ENCODE measurements at places on chromosomes 1 and 21.

DNA sequence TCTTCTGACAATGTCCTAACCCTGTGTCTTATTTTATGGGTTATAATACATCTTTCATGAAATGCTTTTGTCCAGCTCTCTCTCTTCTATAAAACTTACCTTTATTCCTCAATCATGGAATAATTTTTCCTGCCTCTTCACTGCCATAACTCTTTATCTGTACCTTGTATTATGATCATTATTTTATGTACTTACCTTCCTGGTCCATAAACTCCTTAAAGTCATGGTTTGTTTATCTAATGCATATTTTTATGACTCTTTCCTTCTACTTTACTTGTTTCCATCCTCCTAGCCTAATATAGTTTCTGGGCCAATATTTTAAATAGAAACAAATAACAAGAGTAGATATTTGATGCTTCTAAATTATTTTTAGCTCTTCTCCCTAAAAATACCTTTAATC is 65.8 kb upstream of the BMP8A start:
- DNase-seq = no peak

DNA sequence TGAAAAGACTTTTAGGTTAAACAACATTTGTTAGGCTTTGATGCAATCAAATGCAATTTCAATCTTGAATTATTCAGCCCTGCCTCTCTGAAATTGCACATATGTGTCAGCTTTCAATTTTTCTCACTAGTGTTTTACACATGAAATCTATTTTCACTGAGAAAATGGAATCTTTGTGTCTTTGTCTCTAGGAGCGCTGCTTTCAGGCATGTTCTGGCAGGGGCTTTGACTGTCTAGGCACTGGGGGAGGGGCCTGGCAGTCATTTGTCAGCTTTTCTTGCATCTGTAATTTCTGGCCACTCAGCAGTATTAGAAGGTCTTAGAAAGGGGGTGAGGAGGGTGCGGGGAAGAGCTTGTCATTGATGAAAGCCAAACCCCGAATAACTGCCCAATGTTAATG is 264.4 kb downstream of the PTPRC start:
- no peak for DNase-seq

DNA sequence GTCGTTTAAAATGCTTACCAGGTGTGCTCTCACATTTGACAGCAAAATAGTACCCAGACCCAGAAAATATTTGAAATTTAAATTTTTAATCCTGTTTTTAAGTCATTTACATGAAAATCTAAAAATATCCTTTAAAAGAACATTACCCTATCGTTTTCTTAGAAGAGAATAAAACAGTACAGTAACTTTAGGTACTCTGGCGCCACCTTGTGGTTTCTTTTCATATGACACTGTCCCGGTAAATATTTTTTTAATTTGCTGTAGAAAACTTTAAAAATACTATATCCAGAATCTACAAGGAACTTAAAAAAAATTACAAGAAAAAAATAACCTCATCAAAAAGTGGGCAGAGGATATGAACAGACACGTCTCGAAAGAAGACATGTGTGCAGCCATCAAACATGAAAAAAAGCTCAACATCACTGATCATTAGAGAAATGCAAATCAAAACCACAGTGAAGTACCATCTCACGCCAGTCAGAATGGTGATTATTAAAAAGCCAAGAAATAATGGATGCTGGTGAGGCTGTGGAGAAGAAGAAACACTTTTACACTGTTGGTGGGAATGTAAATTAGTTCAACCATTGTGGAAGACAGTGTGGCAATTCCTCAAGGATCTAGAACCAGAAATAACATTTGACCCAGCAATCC is 129.2 kb downstream of the RGS21 start:
- peak; percentile 50 for DNase-seq

DNA sequence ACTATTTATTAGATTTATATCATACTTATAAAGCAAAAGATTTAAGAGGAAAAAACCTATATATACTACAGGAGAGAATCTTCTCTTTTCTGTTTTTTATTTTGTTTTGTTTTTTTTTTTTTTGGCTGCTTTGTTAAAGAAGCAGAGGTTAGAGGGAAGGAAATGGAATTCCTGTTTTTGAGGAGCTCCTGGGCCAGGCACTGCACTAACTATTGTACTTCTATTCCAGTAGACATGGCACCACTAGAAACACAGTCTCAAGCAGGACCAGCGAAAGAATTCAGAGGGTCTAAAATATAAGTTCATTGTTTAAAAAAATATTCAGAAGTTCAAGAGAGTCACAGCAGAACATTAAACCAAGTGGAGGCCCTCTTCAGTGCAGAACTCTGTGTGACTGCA is 54.7 kb upstream of the CNN3 start:
- DNase-seq = no peak

DNA sequence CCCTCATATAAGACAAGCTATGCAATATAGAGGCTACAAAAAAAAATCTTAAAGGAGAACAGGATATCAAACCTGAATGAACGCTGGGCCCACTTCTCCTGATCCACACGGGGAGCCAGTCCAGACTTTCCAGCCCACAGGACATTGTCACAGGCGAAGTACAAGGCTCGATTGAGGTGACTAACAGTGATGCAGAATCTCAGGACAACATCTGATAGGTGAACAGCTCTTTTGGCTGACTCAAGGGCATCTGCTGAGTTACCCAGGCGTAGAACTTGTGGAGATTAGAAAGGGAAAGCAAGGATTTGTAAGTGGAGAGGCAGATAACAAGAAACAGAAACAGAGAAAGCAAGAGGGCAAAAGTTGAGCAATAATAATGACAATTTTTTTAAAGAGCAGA is 1.8 kb downstream of the PEX11B start:
- peak; percentile 29 for DNase-seq

DNA sequence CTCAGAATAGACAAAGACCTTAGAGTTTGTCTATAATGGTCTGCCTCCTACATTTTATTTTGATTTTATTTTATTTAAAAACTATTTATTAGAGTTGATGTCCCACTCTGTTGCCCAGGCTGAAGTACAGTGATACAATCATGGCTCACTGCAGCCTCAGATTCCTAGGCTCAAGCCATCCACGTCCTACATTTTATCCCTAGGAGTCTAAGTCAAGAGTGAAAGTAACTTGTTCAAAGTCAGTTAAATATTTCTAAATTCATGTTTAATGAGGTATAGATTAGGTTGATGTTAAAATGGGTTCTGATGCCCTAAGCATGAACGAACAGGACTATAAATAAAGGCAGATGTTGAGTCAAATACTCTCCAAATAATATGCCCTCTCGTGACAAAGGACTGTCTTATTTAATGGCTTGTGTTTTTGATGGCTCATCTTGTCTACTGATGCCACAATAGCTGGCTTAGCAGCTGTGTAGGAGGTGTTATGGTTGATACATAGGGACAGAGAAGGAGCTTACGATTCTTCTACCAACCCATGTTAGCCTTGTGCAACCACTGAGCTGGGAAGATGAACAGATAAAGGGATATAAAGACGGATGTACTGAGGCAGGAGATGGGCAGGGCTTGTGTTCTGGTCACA is 66.0 kb upstream of the CR1L start:
- DNase-seq = peak; percentile 59

GRCh38 chr1:29620631-29621030 is 384.3 kb downstream of the PTPRU start:
- no peak for DNase-seq

- no peak for DNase-seq
Observed at GRCh38 chr1:38929476-38929875, 12.2 kb downstream of the RHBDL2 start.

GRCh38 chr1:187985145-187985896 is 1156.6 kb downstream of the PLA2G4A start:
- DNase-seq = no peak

DNA sequence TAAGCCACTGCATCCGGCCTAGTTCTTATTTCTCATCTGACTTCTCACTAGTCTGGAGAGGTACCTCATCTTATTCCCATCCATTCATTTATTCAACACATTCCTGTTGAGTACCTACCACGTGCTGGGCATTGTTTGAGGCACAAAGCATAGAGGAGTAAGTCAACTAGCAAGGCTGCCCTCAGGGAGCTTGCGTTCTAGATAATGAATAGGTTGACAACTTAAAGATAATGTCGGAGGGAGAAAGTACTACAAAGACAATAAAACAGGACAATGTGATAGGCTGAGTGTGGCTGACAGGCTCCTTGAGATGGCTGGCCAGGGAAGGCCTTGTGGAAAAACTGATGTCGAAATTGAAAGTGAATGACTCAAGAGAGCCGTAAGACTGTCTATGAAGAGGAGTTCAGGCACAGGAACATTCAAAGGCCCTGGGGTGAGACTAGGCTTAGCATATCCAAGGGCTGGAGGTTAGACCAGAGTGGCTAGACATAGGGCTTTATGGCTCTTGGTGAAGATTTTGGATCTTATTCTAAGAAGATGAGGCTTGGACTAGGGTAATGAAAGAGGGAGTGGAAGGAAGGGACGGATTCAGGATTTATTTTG is 18.3 kb downstream of the SPATA21 start:
- DNase-seq = no peak

DNA sequence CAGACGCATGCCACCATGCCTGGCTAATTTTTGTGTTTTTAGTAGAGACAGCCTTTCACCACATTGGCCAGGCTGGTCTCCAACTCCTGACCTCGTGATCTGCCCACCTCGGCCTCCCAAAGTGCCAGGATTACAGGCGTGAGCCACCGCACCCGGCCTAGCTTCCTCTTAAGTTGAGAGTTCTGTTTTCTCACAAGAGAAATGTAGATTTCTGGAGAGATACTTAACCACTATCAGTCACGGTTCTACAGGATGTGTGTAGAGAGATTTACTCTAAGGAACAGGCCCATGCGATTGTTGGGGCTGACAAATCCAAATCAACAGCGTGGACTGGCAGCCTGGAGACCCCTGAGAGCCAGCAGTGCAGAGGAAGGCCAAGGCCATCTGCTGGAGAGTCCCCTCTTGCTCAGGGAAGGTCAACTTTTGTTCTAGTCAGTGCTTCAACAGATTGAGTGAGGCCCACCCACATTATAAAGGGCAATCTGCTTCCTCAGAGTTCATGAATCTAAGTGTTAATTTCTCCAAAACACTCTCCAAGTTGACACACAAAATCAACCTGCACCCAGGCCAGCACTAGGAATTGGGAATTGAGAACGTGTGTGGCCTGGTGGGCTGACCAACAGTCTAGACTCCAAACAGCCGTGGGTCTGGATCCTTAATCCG is 38.7 kb downstream of the CHAF1B start:
- no peak for DNase-seq

DNA sequence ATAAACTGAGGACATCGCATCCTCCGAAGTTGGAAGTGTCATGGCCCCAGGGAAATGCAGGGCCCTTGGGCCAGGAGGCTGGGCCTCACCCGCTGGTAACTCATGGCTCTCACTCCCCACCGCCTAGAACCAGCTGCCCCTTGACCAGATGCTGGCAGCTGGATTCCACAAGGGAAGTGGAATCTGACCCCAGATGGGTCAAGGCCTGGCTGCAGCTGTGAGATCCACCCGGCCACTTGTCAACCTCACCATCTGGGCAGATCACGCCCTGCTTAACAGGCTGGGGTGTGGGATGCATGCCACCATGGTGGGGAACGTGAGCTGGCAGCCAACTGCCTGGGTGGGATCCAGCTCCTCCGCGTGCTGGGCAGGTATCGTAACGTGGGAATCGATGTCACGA is 25.5 kb downstream of the KCNAB2 start:
- DNase-seq = no peak

- DNase-seq = peak; percentile 3
Observed at GRCh38 chr1:25030674-25031589, 100.9 kb upstream of the RUNX3 start.

DNA sequence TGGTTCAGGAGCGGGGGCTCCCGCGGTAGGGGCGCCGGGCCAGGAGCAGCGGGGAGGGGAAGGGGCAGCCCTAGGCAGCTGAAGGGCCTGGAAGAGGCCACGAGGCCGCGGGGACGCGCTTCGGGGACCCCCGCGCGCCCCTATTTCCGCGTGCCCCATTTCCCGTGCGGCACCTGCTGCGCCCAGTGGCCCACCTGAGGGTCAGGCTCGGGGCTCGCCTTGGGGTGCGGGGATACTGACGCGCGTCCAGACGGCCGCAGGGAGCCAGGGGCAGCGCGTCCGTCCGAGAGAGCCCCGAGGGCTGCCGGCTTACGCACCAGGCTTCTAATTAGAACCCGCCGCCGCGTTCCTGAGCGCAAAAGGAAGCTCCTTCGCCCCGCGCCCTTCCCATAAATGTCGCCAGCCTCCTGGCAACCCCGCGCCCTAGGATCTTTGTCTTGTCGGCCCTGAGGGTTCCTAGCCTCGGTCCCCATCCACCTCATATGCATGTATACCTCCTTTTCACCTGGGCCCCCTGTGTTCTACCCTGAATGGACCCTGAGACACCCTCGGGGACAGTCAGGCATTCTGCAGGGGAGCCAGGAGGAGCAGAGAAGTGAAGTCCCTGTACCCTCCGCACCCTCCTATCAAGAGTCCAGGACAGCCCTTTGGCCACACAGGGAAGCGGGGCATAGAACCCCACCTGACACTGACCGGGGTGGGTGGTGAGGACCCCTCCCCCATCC is 1.8 kb downstream of the WNT3A start:
- DNase-seq = no peak

DNA sequence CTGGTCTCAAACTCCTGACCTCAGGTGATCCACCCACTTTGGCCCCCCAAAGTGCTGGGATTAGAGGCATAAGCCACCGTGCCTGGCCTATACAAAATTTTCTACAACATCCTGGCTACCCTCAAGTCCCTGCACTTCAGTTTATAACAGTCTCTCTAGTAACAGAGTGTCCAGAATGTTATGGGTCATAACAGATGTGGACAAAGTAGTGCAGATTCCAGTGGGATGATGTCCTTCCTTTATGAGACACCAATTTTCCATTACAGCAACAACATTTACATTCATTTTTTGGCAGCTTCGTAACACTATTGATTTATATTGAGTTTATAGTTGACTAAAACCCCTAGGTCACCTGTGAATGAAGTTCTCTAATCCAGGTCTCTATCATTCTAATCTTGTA is 429.4 kb upstream of the PTBP2 start:
- no peak for DNase-seq

DNA sequence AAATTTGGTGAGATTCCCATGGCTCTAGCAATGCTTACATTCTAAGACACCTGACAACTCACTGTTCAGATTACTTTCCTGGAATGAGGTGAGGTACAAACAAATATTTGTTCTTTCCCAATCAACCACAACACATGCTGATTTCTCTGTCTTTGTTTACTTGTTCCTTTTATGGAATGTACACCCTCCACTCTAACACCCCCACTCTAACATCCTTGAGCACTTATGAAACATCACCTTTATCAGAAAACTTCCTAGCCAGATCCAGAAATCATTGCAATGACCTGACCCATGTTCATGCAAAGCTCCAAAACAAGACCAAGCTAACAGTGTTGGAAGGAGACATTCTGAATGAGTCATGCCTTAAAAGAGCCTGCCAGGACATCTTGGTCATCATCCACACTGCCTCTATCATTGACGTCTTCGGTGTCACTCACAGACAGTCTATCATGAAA is 35.5 kb downstream of the HSD3B1 start:
- no peak for DNase-seq

DNA sequence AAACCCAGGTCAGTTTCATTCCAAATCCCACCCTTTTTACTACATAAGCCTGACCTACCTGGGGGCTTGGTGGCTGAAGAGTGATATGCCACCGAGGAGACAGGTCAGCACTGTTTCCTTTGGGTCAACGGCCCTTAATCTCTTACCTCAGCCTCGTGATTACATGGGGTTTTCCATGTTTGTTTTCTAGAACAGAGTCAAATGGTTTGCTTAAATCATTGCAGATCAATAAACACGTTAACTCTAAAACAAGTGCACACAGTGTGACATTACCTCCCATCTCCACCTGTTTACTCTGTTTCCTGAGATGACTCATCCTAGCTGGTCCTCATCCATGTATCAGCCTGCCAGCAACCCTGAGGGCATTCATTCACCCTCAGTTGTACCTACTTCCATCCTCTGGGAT is 40.8 kb upstream of the TP53BP2 start:
- DNase-seq = peak; percentile 70
